ENCODE measurements at places on chromosomes 5 and 9. TPM values are rescaled to one million over a fixed set of nuclear protein-coding genes. Genes with fewer than 3 reads are reported as not detected.
A peak's percentile ranks its signal among the peaks of the same experiment; 100 is the strongest.

DNA sequence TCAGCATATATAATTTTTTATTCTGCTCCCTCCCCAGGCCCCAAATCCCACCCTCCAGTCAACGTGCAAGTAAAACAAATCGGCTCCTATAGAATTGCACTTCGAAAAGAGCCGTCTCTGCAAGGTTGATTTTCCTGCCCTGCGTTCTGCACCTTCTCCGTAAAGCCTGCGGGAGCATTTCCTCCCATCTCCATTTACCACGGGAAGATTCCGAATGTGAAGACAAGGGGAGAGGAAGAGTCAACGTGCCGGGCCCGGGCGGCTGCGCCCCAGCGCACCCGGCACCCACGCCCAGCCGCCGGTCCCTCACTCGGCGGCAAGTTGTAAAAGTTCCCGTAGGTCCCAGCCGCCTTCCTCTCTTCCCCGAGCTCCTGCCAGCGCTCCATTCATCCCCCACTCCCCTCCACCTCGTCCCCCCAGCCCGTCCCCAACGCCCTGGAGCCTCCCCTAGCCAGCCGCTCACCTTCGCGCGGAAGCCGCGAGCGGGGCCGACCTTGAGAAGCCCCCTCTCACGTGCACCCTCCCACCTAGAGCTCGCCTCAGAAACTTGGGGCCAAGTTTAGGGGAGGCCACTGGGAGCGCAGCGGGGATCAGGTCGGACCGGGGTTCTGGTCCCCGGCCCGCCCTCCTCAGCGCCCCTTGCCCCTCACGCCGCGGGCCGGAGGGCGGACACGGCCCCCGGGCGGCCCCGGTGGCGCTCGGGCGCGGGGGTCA is 431 bp downstream of the BNC2 start:
- peak; percentile 65 for DNase-seq

DNA sequence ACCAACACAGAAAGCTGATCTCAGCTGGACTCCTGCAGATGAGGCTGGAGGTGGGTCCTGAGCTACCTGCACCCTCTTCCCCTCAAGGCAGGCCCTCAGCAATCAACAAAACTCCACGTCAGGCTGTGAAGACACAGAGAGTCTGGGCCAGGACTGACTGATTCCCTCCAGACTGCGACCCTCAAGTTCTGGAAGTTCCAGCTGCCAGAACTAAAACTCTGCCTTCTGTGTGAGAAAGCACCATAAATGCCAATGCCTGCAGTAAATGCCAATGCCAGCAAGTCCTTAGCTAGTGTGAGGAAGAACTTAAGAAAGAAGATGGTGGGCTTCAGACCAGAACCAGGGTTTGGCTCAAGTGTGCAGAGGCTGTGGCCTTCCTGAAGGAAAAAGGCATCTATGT is 42.5 kb upstream of the GABBR2 start:
- no peak for DNase-seq

GRCh38 chr5:44619875-44620610 is 188.7 kb upstream of the MRPS30 start:
- peak; percentile 4 for DNase-seq

The CKMT2 gene
- not detected for total RNA-seq

The ANKRD31 gene
- total RNA-seq, result not detected
